ENCODE measurements at places on chromosomes 7 and 10.
A peak's percentile ranks its signal among the peaks of the same experiment; 100 is the strongest.

- DNase-seq = no peak
Observed at GRCh38 chr10:79490400-79491142, 21.8 kb upstream of the EIF5AL1 start.

GRCh38 chr7:40645197-40645596 lies 510.4 kb downstream of the SUGCT start:
- no peak for DNase-seq

GRCh38 chr7:23894892-23895569 lies 185.0 kb downstream of the STK31 start:
- no peak for DNase-seq

- no peak for DNase-seq
Observed at GRCh38 chr7:142813699-142814098, 41.2 kb upstream of the EPHB6 start.

GRCh38 chr7:127865466-127865865 lies 165.8 kb downstream of the LRRC4 start:
- DNase-seq = no peak

DNA sequence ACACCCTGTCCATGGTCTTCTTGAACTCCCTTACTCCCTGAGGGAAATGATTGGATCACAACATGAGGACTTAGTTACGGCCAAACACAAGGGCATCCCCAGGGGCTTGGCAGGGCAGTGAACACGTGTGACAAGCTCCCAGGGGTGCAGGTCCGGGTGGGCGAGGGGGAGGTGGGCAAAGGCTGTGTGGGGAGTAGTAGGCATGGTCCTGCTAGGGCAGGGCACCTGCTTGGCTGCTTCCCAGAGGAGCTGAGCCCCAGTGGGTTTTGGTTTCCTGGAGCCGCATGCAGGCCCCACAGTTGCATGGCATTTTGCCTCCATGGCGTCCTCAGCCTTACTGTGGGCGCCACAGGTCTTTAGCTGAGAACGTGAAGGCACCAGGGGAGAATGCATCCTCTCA lies 46.6 kb upstream of the ZNF32 start:
- no peak for DNase-seq

- DNase-seq = peak; percentile 22
Observed at GRCh38 chr10:70528741-70529362, 50.3 kb downstream of the PALD1 start.

GRCh38 chr10:62186999-62187675 lies 81.5 kb downstream of the RTKN2 start:
- DNase-seq = no peak

DNA sequence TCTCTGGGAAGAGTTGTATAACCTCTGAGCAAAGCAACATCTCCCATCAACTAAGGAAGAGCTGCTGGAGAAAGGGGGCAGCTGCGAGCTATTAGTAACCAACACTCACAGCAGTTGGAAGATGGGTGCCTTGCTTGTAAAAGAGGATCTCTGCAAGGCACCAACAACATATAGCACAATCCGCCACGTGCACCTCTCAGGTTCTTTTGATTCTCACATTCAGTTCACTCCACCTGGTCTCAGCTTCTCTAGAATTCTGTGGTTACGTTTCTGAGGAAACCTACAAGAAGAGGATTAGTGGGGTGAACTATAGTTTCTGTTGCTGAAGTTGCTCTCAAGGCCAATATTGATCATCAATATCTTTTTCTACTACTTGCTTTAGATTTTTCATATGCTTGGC lies 117.1 kb downstream of the RPS24 start:
- DNase-seq = no peak

DNA sequence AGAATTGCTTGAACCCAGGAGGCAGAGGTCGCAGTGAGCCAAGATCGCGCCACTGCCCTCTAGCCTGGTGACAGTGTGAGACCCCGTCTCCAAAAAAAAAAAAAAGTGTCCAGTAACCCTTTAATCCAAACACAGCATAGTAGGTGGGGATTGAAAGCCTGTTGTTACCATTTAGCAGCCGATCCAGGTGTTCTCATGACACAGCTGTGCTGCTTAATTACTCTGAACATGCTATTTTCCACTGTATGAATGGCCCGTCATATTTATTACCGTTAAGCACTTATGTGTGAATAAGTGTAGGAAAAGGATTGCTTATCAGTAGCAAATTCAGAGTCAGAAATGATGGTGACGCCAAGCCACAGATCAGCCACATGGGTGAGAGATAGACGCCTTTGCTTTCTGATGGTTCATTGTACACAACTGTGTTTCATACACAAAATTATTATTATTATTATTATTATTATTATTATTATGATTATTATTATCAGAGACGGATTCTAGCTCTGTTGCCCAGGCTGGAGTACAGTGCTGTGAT lies 11.6 kb upstream of the ORAI2 start:
- DNase-seq = no peak

- DNase-seq = peak; percentile 43
Observed at GRCh38 chr7:150663802-150664494, 21.6 kb upstream of the GIMAP2 start.

GRCh38 chr10:66564287-66564686 lies 361.5 kb upstream of the LRRTM3 start:
- no peak for DNase-seq

DNA sequence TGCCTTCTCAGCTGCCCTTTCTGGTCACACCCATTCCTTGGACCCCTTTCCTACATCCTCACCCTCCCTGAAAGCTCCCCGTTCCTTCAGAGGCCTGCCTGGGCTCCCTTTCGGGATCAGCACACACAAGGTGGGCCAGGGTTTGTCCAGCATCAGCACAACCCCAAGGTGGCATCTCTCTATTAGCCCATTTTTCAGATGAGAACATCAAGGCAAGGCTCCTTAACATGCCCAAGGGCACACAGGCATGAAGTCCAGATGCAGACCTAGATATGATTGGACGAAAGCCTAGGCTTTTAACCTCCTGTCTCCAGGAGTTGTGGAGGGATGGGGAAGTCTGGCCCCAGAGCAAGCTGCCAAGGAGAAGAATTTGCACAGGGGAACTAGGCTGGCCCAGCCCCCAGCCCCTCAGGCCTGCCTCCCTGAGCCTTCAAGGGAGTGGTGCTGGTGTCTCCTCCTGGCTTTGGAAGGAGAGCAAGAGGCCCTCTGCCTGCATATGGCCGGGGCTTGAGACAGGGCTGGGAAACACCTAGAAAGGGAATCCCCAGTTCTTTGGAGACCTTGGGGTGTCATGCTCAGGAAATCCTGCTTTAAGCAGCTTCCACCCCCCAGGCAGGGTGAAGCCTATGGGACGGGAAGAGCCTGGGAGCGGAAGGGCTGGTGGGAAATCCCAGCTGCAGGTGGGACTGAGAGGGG lies 9.0 kb upstream of the VSIR start:
- DNase-seq = no peak

DNA sequence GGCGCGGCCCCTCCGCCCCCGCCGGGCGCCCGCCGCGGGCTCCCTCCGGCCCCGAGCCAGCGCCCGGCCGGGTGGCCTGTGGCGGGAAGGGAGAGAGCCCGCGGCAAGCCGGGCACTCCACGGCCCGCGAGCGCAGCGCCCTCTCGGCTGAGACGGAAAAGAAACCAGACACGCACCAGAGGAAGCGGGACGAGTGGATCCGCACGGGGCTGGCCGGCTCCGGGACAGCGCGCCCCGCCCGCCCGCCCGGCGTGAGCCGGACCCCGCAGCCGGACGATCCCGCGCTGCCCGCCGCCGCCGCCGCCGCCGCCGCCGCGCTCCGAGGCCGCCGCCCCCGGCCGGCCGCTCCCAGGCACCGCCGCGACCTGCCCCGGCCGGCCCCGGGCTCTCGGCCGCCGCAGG lies 300 bp downstream of the ARHGAP21 start:
- no peak for DNase-seq

DNA sequence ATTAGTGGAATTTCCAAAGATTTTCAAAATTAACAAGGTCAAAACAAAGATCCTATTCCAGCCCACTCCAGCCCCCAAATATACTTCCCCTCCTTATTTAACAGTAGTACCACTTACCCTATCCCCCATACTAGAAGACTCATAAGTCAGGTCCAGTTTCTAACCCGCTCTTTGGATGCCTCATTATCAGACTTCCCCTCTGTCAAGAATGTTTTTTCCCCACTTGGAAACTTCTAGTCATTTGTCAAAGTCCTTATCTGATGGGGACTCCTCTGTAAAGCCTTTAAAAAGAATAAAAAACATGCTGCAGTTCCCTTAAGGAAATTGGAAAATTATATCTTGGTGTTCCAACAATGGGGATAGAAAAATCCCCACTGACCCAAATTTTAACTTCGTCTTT lies 70.1 kb downstream of the IMMP2L start:
- no peak for DNase-seq

DNA sequence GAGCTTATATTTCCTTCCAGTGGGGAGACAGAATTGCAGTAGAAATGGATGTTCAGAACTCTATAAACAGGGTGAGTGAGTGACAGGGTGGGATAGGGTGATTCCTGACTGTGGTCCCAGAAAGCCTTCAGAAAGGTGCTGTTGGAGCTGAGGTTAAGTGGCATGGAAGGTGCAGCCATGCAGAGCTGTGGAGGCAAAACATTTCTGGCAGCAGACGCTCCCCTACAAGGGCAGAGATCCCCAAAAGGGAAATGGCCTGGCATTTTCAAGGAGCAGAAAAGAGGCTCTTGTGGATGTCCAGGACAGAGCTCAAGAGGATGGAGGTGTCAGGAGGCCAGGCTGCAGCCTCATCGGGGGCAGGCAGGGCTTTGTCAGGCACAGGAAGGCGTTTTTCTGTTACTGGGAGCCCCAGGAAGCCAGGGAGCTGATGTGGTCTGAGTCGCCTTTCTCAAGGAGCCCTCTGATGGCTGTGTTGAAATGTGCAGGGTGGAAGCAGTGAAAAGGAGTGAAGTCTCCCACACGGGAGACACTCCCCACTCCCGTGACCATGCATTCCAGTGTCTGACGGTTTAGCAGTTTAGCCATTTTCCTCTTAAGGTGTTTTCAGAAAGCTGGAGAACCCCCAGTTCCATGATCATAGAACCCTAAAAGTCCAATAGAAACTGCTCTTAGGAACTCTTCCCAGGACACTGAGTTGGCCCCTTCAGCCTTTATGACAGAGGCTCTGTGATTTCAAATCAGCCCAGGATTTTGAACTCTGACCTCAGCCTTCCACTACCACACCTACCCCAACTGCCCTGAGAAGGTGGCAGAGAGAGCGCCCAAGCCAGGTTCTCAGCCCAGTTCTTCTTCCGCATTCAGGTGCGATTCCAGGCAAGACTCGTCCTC lies 96.2 kb downstream of the C10orf105 start:
- peak; percentile 32 for DNase-seq

GRCh38 chr7:69929622-69930021 lies 331.3 kb downstream of the AUTS2 start:
- DNase-seq = no peak

DNA sequence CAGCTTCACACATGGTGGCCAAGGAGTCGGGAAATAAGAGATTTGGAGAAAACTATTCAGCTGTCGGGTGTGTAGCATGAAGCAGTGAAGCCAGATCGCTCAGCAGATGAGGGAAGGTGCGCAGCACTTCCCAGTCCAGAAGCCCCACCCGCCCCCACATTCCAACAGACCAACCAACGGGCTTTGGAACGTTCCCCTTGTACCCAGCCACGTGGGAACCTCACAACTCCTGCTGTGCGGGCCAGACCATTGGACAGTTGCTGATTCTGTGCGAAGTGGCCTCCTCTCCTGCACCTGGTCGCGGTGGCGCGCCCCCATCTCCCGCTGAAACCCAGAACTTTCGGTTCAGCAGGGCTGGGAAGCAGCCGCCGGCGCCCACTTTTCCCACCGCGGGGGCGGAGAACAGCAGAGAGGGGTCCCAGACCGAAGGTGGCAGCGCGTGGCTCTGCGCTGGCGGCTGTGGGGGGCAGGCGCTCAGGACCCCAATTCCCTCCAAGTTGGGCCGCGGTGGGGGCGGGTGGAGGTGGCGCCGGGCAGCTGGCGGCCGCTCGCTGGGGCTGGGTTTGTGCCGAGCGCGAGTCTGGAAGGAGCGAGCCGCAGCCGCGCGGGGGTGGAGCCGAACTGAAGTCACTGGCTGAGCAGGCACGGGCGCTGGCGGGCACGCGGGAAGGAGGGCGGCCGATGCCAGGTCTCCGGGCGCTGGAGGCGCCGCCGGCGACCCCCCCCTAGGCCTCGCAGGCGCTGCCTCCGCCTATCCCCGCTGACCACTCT lies 1301.5 kb upstream of the SORCS1 start:
- no peak for DNase-seq

- no peak for DNase-seq
Observed at GRCh38 chr10:57333880-57334279, 933.8 kb downstream of the IPMK start.

GRCh38 chr7:2610898-2611297 lies 20.9 kb upstream of the TTYH3 start:
- DNase-seq = no peak

DNA sequence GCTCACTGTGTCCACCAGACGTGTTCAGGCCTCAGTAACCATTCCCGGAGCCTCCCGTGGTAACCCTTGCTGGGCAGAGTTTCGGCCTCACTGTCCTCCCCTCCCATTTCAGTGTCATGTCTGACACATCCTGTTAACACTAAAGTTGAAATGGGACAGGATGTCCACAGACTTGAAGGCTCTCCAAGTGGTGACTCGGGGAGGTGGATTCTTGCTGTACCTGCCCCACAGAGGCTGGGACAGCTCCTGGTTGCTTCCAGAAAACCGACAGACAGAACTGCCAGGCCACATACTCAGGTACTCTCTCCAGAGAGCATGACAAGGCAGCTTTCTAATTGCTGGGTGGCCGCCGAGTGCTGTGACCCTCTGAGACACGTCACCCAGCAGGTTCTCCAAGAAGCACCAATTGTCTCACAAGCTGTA lies 17.9 kb upstream of the CYTH3 start:
- no peak for DNase-seq

DNA sequence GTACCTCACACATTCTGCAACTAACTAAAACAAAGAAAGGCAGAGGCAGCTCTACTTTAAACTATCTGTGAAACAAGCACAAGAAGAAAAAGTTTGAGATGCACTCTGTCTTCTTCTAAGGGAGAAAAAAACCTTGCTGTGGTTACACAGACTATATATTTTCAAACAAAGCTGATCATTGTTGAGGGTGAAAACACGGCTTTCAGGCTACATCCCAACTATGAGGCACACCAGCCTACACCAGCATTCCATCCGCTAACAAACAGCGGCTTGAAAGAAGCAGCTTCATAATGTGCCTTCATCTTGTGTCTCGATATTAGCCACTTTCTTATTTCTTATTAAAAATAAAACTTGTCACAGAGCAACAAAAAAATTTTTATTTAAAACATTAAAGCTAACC lies 79.1 kb downstream of the USP6NL start:
- no peak for DNase-seq

GRCh38 chr7:80611779-80612178 lies 26.7 kb upstream of the CD36 start:
- DNase-seq = no peak

GRCh38 chr7:107939573-107940489 lies 48.8 kb downstream of the DLD start:
- no peak for DNase-seq

- no peak for DNase-seq
Observed at GRCh38 chr10:5274795-5275194, 78.2 kb downstream of the AKR1C4 start.

DNA sequence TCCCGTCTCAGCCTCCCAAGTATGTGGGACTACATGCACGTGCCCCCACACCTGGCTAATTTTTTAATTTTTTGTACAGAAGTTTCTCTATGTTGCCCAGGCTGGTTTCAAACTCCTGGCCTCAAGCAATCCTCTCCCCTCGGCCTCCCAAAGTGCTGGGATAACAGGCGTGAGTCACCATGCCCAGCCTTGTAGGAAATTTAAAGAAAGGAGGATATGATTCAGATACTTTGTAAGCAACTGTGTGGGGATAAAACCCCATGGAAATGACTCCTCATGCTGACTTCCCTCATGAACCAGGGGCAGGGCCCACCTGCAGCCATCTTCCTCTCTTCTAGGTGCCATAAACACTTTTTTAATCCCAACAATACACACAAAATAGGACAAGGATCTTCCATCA lies 50.2 kb downstream of the APBB1IP start:
- DNase-seq = no peak

GRCh38 chr10:67696029-67696428 lies at the start of gene CTNNA3:
Gene CTNNA3, minus strand, starts transcription at chr10:67696195.
- DNase-seq = no peak

All from KBM-7 (cell line).